ENCODE measurements at places on chromosomes 1 and 21.

GRCh38 chr1:69246109-69246508 is 321.6 kb upstream of the LRRC7 start:
- no peak for DNase-seq

DNA sequence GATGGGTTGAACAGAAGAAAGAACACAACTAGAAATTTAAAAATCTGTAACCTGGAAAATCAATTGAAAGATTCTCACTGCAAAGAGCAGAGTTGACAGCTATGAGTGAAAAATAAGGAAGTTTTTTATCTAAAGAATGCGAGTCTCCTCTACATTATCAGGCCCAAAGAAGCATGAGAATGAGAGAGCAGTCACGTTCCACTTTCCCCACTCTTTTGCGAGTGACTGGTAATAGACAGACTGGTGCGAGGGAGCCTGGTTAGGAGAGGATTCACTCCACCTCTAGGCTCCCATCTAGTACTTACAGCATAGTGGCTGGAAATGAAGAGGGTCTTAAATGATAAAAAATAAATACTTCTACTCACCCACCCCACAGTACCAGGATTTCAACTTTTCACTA is 52.0 kb downstream of the PRDX6 start:
- DNase-seq, result no peak

- DNase-seq, result no peak
Observed at GRCh38 chr1:205792481-205792881, 17.2 kb upstream of the RAB29 start.

DNA sequence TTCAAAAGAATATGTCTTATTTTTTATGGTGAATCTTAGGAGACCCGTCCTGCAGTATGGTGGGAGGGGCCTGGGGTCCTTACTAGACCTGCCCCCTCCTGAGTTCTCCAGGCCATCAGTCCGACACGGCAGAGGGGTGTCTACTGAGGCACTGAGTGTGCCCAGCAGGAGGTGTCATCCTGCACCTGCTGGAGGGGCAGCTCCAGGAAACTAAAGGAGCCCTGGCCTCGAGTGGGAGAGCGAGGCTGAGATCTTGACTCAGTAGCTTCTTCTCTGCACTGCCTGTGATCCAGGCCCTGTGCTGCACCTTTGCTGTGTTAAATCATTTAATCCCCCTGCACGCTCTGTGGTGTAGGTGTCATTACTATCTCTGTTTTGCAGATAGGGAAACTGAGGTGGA is 587.7 kb downstream of the PTPRU start:
- DNase-seq, result no peak

DNA sequence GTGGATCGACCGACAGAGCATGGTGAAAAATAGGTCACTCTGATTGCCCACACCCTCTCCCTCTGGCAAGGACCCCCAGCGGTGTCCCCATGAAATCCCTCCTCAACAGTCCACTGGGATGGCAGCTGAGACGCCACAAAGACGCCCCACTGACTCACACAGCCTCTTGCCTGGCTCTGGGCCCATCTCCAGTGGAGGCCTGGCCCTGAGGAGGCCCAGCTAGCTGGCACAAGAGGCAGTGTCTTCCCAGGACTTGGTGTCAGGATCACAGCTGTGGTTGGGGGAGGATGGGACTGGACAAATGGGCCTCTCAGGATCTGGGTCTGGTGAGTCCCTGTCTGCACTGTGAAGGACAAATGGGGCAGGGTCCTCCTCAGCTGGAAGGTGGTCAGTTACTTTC is 4.6 kb downstream of the ALX3 start:
- no peak for DNase-seq

- DNase-seq, result no peak
Observed at GRCh38 chr1:3890389-3891328, 9.4 kb downstream of the C1orf174 start.

DNA sequence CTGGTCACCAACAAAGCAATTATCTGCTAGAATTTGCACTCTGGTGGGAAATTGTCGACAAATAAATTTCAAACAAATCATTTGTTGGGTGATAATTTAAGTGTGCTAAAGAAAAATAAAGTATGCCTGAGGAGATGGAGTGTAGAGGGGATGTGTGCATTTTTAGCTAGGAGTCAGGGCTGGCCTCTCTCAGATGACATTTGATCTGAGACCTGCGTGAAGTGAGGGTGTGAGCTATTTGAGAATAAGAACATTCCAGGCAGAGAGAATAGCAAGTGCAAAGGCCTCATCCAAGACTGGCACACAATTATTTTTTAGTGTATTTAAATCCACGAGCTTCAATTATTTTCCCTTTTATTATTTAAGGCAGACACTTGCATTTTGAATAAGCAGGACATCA is 19.7 kb upstream of the S1PR1 start:
- no peak for DNase-seq

- DNase-seq, result no peak
Observed at GRCh38 chr1:116076831-116077230, 34.4 kb upstream of the MAB21L3 start.

DNA sequence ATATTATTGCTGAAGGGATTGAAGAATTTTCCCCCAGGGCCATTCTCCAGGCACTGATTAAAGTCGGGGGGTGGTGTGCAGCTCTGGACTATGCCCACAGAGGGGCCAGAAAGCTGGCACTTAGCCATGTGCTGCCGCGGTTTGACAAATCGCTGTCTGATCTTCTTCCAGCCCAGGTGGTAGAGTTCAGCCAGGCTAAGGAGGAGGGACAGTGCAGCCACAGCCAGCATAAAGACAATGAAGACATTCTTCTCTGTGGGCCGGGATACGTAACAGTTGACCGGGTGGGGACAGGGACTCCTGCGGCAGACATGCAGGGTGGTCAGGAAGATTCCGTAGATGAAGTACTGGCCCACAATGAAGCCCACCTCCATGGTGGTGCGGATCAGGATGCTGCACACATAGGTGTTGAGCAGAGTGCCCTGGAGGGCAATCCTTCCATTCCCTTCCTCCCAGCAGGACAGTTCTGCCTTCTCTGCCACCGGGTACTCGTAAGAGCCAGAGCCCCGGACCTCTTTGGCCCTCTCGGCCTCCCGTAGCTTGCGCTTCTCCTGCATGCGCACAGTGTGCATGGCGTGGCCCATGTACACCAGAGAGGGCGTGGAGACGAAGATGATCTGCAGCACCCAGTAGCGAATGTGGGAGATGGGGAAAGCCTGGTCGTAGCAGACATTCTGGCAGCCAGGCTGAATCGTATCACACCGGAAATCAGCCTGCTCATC is 1.9 kb downstream of the GJA5 start:
- DNase-seq, result no peak

GRCh38 chr1:175580841-175581240 is 162.6 kb downstream of the TNR start:
- no peak for DNase-seq

GRCh38 chr21:46189959-46190490 is 5.8 kb upstream of the SPATC1L start:
- no peak for DNase-seq

DNA sequence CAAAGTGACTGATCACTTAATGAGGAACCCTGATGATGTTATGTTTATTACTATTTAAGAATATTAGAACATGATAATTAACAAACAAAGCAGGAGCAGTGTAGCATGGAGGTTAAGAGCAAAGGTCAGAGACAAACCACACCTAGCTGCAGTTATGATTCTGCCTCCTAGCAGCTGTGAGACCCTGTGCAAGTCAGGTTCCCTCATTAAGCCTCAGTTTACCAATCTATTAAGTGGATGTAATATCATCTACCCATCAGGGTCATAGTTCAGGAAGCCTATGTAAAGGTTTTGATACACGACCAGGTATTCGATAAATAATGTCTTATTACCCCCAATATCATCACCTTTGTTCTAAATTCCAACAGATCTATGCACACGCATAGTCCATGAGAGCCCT is 32.0 kb downstream of the DUSP10 start:
- no peak for DNase-seq

DNA sequence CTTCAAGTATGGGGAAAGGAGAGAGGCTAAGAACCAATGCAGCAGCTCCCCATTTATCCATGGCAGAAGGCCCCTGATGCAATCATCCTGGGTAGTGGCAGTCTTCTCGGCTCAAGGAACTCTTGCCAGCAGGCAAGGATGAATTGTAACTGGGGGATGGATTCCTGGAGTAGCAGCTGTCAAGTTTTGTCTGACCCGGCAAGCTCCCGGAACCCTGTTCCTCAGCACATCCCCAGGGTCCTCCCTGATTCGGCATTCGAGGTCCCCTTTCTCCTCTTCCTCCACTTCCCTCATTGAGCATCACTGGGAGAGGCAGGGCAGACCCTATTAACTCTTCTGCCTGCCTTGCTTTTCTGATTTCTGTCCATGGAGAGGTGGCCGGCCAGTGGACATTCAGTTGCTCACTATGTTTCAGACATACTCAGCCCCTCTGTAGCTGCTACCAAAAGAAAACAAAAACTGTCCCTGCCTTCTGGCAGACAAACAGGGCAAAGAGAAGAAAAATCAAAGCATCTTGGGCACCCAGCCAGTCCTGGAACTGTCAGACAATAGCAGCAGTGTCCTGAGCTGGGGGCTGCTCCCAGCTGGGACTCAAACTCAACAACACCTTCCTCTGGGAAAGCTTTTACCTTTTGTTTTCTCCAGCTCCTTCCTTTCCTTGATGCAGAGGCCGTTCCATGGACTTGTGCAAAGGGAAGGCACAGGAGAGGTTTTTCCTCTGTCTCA is 5.6 kb upstream of the PTCH2 start:
- no peak for DNase-seq

- no peak for DNase-seq
Observed at GRCh38 chr1:218430822-218431221, 85.7 kb downstream of the TGFB2 start.

DNA sequence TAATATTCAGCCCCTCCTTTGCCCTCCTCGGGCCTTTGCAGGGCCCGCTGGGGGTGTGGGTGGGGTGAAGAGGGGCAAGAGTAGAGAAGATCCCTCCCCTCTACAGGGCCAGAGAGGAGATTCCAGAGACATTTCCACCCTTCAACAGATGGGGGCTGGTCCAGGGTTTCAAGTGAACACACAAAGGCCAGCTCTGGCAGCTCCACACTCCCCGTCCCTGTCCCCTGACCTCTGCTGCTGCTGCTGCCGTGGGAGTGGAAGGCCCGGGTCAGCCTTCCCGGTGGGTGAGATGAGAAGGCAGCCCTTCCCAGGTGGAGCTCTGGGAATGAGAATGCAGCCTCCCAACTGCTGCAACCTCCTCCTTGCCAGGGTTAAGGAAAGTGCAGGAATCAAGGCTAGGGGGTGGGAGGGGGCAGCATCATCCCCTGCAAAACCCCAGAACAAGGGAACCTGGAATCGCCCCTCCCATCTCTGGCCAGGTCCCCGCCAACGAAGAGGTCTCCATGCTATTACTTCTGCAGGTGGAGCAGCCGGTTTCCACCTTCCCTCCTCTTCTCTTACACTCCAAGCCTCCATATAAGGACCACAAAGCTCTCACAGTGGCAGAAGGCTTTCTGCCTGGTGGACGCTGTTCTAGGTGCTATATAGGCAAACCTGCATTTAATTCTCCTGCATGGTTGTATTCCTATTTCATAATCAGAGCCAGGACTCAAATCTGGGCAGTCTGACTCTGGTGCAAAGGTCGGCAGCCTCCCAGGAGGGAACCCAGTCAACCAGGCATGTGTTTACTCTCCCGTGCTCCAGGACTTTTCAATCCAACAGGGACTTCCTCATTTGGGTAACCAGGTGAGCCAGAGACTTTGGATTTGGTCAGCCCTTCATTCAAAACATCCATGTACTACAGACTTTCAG is 22.9 kb upstream of the ARHGEF10L start:
- no peak for DNase-seq

- no peak for DNase-seq
Observed at GRCh38 chr1:230327892-230328284, 98.2 kb downstream of the PGBD5 start.

DNA sequence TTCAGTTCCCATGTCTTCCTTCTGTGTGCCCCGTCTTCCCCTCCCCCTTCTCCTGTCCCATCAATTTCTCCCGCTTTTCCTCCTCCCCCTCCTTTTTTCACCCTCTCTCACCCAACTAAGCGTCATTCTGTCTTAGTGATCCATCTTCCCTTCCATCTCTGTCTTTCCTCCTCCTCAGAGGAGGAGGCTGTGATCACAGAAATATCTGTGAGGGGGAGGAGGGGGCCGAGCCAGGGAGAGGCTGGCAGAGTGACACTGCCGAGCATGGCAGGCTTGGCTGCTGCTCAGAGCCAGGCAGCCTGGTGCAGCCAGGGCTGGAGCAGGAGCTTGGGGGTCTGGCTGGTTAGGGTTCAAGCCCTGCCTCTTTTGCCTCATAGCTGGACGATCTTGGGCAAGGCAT is 7.6 kb downstream of the HTR6 start:
- no peak for DNase-seq

- DNase-seq, result no peak
Observed at GRCh38 chr1:183993132-183993531, 44.4 kb downstream of the COLGALT2 start.

- DNase-seq, result no peak
Observed at GRCh38 chr1:205188098-205188497, 23.4 kb downstream of the DSTYK start.

DNA sequence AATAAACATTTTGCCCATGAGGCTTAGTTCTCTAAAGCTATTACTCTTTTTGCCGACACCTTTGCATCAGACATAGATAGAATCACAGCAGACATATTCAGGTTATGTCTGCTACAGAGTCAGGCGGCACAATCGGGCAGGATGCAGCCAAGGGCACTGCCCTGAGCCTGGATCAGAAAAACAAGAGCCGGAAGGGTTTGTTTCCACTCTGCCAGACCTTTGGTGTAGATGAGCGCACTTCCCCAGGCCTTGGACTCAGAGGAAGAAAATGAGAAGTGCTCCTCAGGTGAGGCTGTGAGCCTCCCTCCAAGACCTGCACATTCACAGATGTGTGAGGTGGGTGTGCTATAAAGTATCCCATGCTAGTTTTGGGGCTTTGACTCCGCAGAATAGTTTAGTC is 43.7 kb downstream of the GNG12 start:
- no peak for DNase-seq

- no peak for DNase-seq
Observed at GRCh38 chr1:247551721-247552120, 2.8 kb downstream of the GCSAML start.

DNA sequence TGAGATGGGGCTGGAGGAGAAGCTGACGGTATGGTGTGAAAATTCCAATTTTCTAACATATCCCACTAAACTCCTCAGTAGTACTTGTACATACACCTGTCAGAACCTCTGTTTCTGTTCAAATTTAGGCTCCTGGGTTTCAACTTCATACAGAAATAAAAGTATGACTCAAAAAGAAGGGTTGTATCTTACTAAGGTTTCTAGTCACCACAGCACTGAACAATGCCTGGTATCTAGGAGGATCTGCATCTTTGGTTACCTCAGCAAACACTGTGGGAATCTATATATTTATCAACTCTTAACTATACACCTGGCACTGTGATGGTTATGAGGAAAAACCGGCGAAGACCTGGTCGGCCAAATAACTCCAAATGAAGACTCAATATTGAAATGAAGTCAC is 13.8 kb downstream of the RBM34 start:
- DNase-seq, result no peak

- no peak for DNase-seq
Observed at GRCh38 chr21:38340131-38340530, 83.3 kb downstream of the KCNJ15 start.

- no peak for DNase-seq
Observed at GRCh38 chr1:107135463-107135862, 5.4 kb upstream of the NTNG1 start.

All from effector memory CD8-positive, alpha-beta T cell (primary cell).